ENCODE measurements at places on chromosomes 7 and 10. TPM values are rescaled to one million over a fixed set of nuclear protein-coding genes. Genes with fewer than 3 reads are reported as not detected.

GRCh38 chr7:152435384-152436110, at the start of gene KMT2C:
Gene KMT2C (minus strand): TSS chr7:152436003. CDS start chr7:152435786, 217 bp downstream.
- peak within 1 kb of the TSS; percentile 88 for H3K27ac ChIP-seq
- H3K27me3 ChIP-seq: no peaks in the 10 kb centered on the region
- peak within 1 kb of the TSS; percentile 70 for H3K4me3 ChIP-seq
- DNase-seq: peak; percentile 62
- peaks cover 32% of the 10 kb centered on the region for H3K4me1 ChIP-seq

GRCh38 chr7:70736715-70737460, 395.1 kb upstream of the GALNT17 start:
- no peak overlapping the region for H3K27ac ChIP-seq
- H3K4me3 ChIP-seq: no peak overlapping the region
- H3K27me3 ChIP-seq: no peaks in the 10 kb centered on the region
- no peaks in the 10 kb centered on the region for H3K4me1 ChIP-seq

DNA sequence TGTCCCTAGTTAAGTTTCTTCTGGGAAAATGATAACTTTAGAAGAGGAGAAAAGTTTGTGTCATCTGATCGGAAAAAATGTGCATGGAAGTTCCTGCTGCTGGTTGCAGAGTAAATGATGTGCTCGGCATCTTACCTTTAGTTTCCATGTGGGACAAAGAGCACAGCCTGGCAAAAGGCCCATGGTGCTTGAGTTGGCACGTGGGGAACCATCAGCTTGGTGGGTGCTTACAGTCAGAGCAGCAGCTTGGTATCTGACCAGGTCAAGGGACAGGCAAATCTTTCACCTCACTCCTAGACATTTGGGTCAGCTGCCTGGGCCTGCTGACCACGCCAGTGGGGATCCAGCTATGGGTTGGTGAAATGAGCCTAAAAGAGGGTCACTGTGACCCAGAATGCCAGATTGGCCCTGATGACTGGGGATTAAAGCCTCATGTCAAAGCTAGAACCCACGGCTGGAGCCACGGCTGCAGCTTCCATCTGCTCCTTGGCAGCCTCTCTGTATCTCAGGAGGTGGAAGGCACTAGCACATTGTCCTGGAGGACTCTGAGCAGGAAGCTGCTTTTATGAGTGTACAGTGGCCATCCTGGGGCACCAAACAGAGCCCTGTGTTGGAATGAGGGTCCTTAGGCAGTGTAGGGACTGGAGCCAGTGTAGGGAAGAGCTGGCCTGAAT, 24.7 kb downstream of the VWC2 start:
- DNase-seq: no peak
- H3K4me3 ChIP-seq: no peak overlapping the region
- no peaks in the 10 kb centered on the region for H3K36me3 ChIP-seq
- no peak overlapping the region for H3K27ac ChIP-seq
- no peaks in the 10 kb centered on the region for H3K4me1 ChIP-seq

DNA sequence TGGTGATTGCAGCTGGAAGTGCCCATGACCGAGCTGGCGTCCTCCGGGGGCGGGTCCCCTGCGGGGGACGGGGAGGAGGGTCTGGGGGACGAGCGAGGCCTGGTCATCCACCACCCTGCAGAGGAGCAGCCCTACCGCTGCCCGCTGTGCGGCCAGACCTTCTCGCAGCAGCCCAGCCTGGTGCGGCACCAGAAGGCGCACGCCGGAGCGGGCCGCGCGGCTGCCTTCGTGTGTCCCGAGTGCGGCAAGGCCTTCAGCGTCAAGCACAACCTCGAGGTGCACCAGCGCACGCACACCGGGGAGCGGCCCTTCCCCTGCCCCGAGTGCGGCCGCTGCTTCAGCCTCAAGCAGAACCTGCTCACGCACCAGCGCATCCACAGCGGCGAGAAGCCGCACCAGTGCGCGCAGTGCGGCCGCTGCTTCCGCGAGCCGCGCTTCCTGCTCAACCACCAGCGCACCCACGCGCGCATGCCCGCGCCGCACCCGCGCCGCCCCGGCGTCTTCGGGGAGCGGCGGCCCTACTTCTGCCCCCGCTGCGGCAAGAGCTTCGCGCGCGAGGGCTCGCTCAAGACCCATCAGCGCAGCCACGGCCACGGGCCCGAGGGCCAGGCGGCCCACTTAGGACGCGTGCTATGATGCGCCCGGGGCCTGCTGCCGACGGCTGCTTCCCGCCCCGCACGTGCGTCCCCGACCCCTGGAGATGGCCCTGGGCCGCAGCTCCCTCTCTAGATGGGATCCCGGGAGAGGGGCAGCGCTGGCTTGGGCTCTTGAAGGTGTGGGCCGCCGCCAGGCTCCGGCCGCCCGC, 28.7 kb downstream of the ZNF775 start:
- H3K27ac ChIP-seq: peak overlapping the region; percentile 85
- H3K27me3 ChIP-seq: no peaks in the 10 kb centered on the region
- H3K4me3 ChIP-seq: no peak overlapping the region
- DNase-seq: no peak
- peaks cover 11% of the 10 kb centered on the region for H3K36me3 ChIP-seq

DNA sequence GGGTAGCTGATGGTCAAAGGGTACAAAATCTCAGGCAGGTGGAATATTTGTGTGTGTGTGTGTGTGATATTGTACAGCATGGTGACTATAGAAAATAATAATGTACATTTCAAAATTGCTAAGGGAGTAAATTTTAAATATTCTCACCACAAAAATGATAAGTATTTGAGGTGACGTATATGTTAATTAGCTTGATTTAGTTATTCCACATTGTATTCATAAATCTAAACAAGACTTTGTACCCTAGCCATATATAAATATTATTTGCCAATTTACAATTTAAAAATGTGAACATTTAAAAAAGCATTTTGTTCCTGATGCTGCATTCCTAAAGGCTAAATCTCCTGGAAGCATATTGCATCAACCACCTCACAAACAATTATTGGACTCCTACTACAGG, 47.0 kb downstream of the PFKFB3 start:
- no peaks in the 10 kb centered on the region for H3K36me3 ChIP-seq
- no peaks in the 10 kb centered on the region for H3K27me3 ChIP-seq
- H3K4me3 ChIP-seq: no peak overlapping the region

DNA sequence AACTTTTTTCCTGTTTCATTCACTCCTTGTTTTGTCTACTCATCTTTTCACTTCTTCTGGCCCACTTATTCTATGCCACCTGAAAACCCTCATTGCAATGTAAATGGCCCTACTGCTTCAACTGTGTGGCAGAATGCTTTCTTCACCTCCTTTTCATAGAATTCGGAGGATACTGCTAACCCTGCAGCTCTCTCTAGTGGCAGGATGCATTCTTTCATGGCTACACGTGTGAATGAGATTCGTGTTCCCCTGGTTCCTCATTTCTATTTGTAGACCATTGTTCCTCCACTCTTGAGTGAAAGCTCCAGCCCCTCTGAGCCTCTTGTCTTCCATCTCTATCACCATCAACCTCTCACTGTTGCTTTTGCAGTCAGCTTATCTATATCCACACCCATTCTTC, 20.9 kb upstream of the CYP26C1 start:
- no peak for DNase-seq
- H3K4me1 ChIP-seq: no peaks in the 10 kb centered on the region
- H3K27ac ChIP-seq: no peak overlapping the region
- no peaks in the 10 kb centered on the region for H3K36me3 ChIP-seq
- H3K4me3 ChIP-seq: no peak overlapping the region

DNA sequence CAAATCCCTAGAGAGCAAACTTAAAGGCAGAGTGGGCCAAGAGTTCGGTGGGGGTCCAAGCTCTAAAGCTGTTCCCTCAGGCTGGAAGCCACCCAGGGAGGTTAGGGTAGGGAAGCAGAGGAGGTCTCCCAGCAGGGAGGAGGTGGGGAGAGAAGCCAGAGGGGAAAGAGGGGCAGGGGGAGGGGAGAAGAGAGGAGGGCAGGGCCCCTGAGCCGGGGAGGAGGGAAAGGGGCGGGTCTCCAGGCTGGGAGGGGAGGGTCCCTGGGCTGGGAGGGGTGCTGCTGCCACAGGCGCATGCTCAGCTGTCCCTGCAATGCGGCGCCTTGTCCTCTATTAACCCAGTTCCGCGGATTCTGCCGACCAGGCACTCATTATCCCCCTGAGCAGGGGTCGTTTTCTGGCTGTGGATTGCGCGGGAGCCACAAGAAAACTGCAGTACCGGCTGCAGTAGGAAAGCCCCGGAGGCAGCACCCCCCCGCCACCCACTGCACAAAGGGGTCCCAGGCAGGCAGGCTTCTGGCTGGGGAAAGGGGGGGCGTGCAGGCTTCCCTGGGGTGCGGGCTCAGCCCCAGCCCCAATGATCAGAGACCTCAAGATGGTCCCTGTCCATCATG, 49.3 kb downstream of the CAMK2B start:
- no peak for DNase-seq
- H3K4me1 ChIP-seq: no peaks in the 10 kb centered on the region
- no peaks in the 10 kb centered on the region for H3K27me3 ChIP-seq
- no peaks in the 10 kb centered on the region for H3K36me3 ChIP-seq

GRCh38 chr7:89826121-89826520, 328.1 kb upstream of the STEAP1 start:
- no peaks in the 10 kb centered on the region for H3K4me1 ChIP-seq
- no peaks in the 10 kb centered on the region for H3K36me3 ChIP-seq
- no peak overlapping the region for H3K4me3 ChIP-seq
- no peak for DNase-seq

DNA sequence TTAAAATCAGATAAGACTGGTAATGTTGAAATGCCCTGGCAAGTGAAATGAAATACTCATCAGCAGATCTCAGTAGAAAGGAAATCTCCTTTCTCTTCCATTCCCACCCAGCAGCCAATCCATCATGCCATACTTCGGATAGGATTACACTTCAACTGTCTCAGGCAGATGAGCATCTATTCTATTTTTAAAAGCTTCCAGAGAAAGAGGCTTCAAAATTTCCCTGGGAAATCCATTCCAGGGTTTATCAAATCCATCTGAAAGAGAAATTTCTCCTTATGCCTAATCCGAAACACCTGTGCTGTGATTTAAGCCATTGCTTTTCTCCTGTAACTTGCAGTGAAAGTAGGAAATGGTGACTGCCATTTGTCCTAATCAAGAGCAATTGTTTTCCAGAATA, 60.4 kb upstream of the RAPGEF5 start:
- no peaks in the 10 kb centered on the region for H3K36me3 ChIP-seq
- no peak overlapping the region for H3K4me3 ChIP-seq
- no peak for DNase-seq
- no peaks in the 10 kb centered on the region for H3K4me1 ChIP-seq
- no peaks in the 10 kb centered on the region for H3K27me3 ChIP-seq
- no peak overlapping the region for H3K27ac ChIP-seq

GRCh38 chr7:124681946-124682345, 83.6 kb downstream of the GPR37 start:
- no peaks in the 10 kb centered on the region for H3K27me3 ChIP-seq
- H3K27ac ChIP-seq: no peak overlapping the region
- no peak for DNase-seq
- no peaks in the 10 kb centered on the region for H3K36me3 ChIP-seq

DNA sequence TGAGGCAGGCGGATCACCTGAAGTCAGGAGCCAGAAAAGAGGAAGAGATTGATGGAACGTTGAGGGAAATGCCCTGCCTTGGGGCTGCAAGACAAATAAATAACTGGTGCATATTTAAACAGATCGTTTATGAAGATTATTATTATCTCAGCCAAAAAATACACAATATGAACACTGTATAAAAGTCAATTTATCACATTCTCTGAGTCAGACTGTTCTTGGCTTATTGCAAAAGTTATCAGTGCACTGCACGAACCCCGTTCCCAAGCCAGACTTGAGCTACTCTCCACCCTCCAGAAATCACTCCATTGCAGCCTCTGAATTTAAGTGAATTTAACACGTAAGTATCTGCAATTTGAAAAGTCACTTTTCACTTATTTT, 1.6 kb downstream of the DNMBP start:
- no peak overlapping the region for H3K27ac ChIP-seq
- no peak for DNase-seq
- no peaks in the 10 kb centered on the region for H3K36me3 ChIP-seq
- H3K27me3 ChIP-seq: no peaks in the 10 kb centered on the region
- no peak overlapping the region for H3K4me3 ChIP-seq

- DNase-seq: no peak
- H3K4me1 ChIP-seq: peaks cover 23% of the 10 kb centered on the region
- no peak overlapping the region for H3K27ac ChIP-seq
- H3K36me3 ChIP-seq: no peaks in the 10 kb centered on the region
- peaks cover 59% of the 10 kb centered on the region for H3K27me3 ChIP-seq
Measured at GRCh38 chr10:101287997-101288635, 58.9 kb upstream of the LBX1 start.

- H3K4me3 ChIP-seq: no peak overlapping the region
- no peak overlapping the region for H3K27ac ChIP-seq
- H3K27me3 ChIP-seq: no peaks in the 10 kb centered on the region
- H3K4me1 ChIP-seq: no peaks in the 10 kb centered on the region
- H3K36me3 ChIP-seq: no peaks in the 10 kb centered on the region
Measured at GRCh38 chr7:132509643-132510042, 66.6 kb downstream of the PLXNA4 start.

Gene MOGAT3
- not detected for total RNA-seq

Gene SH2D4B
- total RNA-seq: 0.17 TPM

Gene KCND2
- total RNA-seq: not detected

Gene CHRM2
- not detected for total RNA-seq

Gene RBP3
- total RNA-seq: not detected

Gene SLC29A3
- 7.0 TPM for total RNA-seq

Gene PPP1R9A
- total RNA-seq: not detected

Gene CYP3A4
- total RNA-seq: not detected

Gene IKZF1
- 479 TPM for total RNA-seq

All from CD4-positive, alpha-beta memory T cell (primary cell).